ENCODE measurements at places on chromosomes 2 and 18. TPM values are rescaled to one million over a fixed set of nuclear protein-coding genes. Genes with fewer than 3 reads are reported as not detected.

The RFTN2 gene
- total RNA-seq, result 1.3 TPM

DNA sequence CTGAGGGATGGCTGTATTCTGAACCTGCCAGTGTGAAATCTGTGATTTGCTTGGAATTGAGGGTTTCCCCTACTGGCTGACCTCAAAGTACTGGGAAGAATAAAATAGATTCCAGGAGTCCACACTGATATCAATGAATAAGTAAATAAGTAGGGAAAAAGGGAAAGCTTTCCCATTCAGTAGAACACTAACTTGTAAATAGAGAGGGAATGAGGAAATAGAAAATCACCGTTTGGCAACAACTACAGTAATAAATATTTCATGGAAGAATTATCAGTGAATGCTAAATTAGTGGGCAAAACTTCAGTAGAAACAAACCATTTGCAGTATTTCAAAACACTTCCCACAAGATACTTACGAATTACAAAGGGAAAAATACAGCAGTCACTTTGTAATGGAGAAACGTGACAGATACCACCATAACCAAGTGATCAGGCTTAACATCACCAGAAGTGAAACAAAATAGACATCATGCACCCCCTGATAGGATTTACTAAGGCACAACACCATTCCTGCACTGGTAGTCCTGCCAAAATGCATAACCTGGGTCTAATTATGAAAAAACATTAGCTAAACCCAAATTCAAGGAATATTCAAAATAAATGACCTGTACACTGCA lies 88.5 kb downstream of the ICA1L start:
- no peak for DNase-seq

DNA sequence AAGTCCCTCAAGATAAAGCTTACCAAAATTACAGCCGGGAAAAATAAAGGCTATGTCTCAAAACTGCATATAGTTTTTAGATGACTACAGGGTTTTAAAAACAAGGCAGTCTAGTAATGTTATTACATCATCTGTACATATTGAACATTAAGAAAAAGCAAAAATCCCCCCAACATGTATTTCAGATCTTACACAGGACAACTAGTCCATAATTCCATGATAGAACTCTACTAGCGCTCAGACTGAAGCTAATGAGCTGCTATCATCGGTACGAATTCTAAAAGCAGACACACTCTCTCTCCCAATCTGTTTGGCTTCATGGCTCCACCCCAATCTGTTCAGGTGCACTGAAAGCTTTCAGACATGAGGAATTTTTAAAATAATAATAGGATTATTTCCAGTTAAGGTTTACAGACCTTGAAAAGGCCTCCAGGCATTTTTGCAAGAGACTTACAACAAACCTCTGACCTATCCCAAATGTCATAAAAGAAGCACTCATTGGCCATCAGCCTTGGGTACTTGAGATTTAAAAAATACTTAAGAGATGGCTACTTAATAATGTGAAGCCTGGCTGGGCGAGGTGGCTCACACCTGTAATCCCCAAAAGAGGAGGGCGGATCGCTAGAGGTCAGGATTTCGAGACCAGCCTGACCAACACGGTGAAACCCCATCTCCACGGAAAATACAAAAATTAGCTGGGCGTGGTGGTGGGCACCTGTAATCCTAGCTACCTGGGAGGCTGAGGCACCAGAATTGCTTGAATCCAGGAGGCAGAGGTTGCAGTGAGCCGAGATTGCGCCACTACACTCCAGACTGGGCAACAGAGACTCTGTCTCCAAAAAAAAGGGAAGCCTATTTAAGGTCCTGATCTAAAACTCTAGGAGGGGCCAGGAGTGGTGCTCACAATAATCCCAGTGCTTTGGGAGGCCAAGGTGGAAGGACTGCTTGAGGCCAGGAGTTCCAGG lies 2.0 kb downstream of the NPC1 start:
- peak; percentile 51 for DNase-seq

GRCh38 chr18:77544792-77545191 lies 295.1 kb downstream of the GALR1 start:
- peak; percentile 47 for DNase-seq

The ERICH2 gene
- 3.5 TPM for total RNA-seq

GRCh38 chr2:195029804-195030654 lies 627.0 kb upstream of the SLC39A10 start:
- DNase-seq, result no peak

DNA sequence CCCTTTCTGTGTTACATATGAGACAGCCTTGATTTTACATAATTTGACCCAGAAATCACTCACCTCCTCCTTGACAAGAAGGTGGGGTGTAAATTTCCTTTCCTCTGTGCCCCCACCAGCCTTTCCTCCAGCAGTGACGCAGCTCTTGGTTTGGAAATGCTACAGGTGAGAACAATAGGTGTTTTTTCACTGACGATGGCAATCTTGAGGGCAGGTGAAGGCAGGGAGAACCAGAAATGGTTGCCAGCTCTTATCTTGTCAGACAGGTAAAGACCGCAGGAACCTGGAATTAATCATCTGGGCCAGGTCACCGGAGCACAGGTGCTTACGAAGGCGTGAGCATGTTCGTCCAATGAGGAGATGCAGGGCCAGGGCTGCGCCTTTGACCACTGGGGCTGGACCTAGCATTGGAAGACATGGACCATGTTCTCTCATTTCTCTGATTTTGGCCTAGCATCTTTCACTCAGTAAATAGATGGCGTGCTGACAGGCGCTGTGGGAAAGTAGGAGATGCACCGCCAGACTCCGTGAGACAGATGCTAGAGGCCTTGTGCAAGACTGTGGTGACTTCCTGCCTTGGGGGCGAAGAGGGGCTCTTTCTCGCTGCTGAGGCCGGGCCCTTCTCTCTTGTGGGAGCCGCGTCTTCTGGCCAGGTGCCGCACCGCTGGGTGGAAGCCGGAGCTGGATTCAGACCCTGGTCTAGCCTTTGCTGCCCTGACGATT lies 4.0 kb downstream of the CIDEA start:
- no peak for DNase-seq

The LINC00305 gene
- not detected for total RNA-seq

DNA sequence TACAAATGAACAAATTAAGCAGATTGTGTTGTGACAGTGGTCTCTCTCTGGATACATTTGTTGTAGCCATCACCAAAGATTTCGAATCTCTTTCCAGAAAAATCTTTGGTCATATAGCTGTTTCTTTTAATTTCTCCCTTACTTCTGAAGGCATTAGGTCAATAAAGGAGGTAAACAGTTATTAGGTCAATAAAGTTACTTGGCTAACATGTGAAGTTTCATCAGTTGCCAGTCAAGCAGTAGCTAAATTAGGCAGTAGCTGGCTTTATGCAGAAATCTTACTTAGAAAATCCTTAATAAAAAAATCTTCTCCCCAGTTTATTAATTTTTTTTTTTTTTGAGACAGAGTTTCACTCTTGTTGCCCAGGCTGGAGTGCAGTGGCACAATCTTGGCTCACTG lies 115.5 kb downstream of the MBD5 start:
- no peak for DNase-seq

DNA sequence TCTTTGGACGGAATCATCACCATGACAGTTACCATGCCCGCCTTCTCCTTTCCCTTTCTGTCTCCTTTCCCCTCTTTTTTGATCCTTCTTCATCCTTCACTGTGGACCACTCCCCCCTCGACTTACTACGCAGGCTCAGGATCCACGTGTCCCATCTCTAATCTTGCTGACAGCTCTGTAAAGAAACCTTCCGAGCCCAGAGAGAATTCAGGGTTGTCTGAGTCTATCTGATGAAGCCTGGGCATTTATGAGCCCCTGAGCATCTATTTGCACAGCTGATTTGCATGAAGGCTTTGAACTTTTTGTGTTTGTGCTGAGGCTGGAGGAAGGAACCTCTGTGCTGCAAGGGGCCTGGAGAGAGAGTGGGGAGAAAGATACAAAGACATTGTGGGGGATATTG lies 50.7 kb downstream of the CIB4 start:
- DNase-seq, result no peak

DNA sequence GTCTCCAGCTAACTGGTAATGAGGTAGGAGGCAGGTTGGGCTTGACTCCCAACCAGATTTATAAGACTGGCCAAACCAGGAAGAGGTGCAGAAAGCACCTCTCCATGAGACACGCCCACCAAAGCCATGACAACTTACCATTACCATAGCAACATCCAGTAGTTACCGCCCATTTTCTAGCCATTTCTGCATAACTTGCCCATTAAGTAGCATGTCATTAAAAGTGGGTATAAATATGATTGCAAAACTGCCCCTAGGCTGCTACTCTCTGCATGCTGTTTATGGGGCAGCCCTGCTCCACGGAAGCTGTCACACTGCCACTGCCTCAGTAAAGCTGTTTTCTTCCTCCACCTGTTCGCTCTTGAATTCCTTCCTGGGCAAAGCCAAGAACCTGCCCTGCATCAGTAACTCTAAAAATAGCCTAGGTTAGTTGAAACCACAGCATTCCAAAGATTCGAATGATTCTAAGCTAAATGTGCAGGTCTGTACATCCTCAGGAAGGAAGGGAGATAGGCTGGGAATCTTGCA lies 131.9 kb downstream of the ATL2 start:
- no peak for DNase-seq

The ITGB1BP1 gene
- total RNA-seq, result 87.2 TPM

- DNase-seq, result peak; percentile 74
Observed at GRCh38 chr18:35355140-35355618, 11.0 kb upstream of the ZNF24 start.
